ENCODE measurements at places on chromosomes 13 and 19. TPM values are rescaled to one million over a fixed set of nuclear protein-coding genes. Genes with fewer than 3 reads are reported as not detected.

Gene RGS9BP
- total RNA-seq = 0.16 TPM

Gene PPP1R13L
- 12.4 TPM for total RNA-seq

Gene MAP3K10
- total RNA-seq = 35.4 TPM

Gene WDR88
- not detected for total RNA-seq

Gene SMAD9
- not detected for total RNA-seq

Gene GARIN5B
- total RNA-seq = not detected

Gene GPR12
- not detected for total RNA-seq

- DNase-seq = no peak
These were observed 8.9 kb upstream of the ZNF560 start for GRCh38 chr19:9507285-9507684.

DNA sequence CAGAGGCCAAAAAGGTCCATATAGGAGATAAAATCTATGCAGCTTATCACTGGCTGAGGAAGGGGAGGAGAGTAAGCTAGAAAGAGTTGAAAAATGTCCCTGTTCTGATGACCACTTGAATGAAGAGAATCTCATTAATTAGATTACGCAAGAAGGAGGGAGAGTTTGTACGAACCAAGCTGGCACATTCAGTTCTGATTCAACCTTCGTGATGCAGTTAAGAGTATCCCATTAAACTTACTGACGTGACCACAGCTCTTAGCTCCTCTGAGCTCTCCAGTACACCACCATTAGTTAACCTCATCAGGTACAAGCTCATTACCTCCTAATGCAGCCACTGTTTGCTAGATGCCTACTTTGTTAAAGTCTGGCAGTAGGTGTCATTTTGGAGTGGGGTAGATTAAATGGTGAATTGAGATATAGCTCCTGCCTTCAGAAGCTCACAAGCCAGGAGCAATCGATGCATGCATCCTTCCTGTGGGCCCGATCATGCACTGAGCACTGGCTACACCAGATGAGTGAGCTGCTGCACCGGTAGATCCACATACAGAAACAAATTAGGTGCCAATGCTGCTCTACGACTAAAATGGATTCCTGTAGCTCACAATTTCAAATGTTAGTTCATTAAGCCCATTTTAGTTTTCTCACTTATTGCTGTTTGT lies 458.3 kb downstream of the COG6 start:
- DNase-seq = no peak

DNA sequence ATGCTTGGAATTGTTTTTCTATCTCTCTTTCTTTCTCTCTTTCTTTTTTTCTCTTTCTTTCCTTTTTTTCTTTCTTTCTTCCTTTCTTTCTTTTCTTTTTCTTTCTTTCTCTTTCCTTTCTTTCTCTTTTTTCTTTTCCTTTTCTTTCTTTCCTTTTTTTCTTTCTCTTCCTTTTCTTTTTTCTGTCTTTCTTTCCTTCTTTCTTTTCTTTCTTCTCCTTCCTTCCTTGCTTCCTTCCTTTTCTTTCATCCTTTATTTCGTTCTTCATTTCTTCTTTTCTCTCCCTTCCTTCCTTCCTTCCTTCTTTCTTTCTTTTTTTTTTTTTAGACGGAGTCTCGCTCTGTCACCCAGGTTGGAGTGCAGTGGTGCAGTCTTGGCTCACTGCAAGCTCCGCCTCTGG lies 1.9 kb upstream of the MEX3D start:
- DNase-seq = no peak

GRCh38 chr13:48680756-48681392 lies 27.1 kb downstream of the CYSLTR2 start:
- no peak for DNase-seq

- DNase-seq = no peak
These were observed 12.7 kb upstream of the EFNB2 start for GRCh38 chr13:106548064-106548696.

- DNase-seq = no peak
These were observed 236.7 kb upstream of the IPO5 start for GRCh38 chr13:97716746-97717145.

DNA sequence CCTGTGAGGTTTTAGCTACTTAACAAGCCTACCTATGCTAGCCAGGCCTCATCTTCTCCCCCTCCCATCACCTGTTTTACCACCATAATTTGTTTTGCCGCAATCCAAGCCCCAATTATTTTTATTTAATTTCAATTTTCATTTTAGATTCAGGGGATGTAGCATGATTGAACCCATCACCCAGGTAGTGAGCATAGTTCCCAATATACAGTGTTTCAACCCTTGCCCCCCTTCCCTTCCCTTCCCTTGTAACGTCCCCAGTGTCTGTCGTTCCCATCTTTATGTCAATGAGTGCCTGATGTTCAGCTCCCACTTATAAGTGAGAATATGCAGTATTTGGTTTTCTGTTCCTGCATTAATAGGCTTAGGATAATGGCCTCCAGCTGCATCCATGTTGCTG lies 885.0 kb downstream of the UQCRFS1 start:
- no peak for DNase-seq

- no peak for DNase-seq
These were observed at the start of gene CDC42EP5 for GRCh38 chr19:54473071-54473891. Gene CDC42EP5, minus strand, starts transcription at chr19:54473296. Its CDS starts 7,749 bp downstream, at chr19:54465547.

DNA sequence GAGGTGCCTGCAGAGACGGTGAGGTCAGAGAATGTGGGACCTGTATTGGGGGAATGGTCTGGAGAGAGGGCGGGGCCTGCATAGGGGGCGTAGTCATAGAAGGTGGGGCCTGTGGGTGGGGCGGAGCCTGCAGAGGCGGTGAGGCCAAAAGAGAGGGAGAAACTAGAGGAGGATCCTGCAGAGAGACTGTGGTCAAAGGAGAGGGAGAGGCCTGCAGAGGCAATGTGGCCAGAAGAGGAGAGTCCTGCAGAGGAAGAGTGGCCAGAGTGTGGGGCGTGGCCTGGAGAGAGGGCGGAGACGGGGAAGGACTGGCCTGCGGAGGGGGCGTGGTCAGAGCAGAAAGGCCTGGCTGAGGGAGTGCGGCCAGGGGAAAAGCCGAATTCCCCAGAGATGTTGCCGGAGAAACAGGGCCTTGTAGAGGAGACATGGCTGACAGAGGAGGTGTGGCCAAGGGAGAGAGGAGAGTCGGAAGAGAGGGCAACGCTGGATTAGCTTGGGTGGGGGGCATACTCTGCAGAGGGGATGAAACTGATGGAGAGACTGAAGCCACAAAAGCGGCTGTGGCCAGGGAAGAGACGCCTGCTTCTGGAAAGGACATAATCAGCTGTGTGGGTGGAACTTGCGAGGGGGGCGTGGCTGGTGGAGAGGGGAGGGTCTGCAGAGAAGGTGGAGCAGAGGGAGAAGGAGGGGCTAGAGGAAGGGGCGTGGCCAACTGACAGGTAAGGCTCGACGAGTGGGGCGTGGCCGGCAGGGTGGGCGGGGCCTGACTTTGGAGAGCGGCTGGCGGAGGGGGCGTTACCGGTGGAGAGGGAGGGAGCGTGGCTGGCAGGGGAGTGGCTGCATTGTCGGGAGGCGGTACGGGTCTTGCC lies 2.5 kb downstream of the PRR36 start:
- peak; percentile 89 for DNase-seq

GRCh38 chr13:51707461-51707860 lies 96.5 kb downstream of the DHRS12 start:
- no peak for DNase-seq

DNA sequence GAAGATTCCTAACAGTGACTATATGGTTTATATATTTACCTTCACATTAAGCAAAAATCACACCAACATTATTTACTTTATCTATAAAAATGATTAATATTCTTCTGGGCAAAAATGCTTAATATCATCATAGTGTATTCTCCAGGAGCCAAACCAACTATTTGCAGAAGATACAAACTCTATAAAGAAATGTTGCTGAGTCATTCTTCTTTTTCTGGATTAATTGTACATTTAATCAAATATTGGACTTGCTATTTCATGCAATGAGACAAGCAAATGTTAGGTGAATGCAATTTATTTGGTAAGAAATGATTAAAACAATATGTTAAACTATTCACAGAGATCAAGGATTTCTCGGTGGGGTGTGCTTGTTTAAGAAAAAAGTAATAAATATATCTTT lies 1075.8 kb downstream of the PCDH9 start:
- DNase-seq = no peak

GRCh38 chr13:67048821-67049150 lies 181.3 kb downstream of the PCDH9 start:
- no peak for DNase-seq

DNA sequence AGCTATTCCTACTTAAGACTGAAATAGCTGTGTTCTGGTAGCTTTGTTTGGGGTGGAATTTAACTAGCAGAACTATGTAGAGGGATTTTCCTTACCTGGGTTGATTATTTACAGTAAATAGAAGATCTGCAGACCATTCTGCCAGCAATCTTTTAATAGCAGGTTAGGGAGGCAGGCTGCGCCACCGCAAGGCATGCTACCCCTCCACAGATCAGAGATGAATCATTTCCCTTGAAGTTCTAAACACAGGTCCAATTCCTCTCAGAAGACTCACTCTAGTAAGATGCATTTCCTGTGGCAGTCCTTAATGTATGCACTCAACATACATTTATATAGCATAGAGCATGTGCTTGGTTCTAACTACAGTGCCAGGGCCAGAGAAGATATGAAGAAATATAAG lies 109.0 kb downstream of the TNFRSF19 start:
- DNase-seq = no peak

DNA sequence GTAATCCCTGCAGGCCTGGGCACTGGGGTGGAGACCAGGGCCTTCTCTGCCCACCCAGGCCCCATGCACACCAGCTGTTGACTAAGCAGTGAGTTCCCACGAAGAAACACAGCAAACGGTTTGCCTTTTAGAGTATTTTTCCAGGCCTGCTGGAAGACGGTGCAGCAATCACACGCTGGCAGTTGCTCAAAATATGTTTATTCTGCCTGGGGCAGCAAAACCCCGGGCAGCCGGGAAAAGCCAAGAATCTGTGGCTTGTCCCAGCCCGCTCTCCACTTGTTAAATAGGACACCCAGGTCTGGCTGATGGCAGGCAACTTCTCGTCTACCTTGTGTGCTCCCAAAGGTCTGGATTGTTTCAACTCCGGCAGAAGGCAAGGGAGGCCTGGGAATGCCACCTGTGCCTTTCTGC lies 40.8 kb downstream of the GGACT start:
- no peak for DNase-seq

DNA sequence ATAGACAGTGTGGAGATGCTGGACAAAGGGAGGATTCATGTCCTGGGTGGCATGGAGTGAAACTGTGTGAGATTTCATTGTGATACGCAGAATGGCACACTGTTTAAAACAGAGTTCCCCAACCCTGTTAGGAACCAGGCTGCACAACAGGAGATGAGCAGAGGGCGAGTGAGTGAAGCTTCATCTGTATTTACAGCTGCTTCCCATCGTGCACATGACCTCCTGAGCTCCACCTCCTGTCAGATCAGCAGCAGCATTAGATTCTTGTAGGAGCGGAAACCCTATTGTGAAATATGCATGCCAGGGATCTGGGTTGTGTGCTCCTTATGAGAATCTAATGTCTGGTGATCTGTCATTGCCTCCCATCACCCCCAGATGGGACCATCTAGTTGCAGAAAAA lies 72.5 kb downstream of the RAP2A start:
- DNase-seq = no peak

DNA sequence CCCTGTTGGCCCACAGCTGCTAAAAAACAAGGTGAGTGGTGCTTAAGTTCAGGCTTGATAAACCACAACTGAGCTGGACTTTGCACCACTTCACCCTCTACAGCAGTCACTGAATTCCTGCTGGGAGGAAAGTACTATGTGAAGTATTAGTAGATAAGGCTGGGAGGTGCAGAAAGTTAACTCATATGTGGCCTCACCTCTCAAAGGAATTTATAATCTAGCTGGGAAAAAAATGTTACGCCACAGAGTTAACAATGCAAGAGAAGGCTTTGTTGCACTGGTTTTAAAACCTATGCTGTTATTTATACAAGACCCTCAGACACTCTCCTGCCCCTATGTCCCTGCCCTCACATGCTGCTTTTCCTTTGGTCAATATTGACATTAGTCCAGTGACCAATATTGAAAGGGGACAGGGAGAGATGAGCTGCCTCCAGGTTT lies 60.9 kb downstream of the LIG4 start:
- DNase-seq = no peak

- DNase-seq = peak; percentile 54
These were observed 15.9 kb downstream of the TICAM1 start for GRCh38 chr19:4815426-4816201.

GRCh38 chr19:5116292-5116691 lies 147.4 kb downstream of the KDM4B start:
- DNase-seq = no peak

DNA sequence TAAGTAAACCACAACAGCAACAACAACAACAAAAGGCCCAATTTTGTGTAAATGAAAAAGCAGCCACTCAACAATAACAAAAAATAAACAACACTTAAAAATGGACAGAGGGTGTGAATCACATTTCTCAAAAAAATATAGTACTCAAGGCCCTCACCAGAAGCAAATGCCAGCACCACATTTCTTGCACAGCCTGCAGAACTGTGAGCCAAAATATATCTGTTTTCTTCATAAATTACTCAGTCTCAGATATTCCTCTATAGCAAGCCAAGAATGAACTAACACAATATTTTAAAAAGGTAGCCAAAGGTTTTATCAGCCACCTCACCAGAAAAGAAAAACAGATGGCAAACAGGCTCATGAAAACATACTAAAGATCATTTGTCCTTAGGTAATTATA lies 3.9 kb upstream of the CD33 start:
- DNase-seq = no peak

DNA sequence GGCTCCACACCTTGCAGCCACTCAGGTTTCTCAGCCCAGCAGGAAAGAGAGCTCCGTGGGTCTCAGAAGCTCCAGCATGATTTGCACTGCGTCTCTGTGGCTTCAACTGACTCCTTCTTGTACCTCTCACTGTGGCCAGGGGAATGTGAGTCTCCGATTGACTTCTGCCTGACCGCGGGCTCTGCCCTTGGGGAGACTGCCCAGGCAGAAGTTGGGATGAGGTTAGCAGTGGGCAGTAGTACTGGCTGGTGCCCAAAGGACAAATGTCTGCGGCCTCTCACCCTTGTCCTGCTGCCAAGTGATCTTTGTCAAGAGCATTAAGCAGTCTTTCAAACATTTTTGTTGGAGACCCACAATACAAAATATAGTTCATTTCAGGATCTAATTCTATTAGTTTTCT lies 34.4 kb upstream of the FXYD3 start:
- DNase-seq = no peak

DNA sequence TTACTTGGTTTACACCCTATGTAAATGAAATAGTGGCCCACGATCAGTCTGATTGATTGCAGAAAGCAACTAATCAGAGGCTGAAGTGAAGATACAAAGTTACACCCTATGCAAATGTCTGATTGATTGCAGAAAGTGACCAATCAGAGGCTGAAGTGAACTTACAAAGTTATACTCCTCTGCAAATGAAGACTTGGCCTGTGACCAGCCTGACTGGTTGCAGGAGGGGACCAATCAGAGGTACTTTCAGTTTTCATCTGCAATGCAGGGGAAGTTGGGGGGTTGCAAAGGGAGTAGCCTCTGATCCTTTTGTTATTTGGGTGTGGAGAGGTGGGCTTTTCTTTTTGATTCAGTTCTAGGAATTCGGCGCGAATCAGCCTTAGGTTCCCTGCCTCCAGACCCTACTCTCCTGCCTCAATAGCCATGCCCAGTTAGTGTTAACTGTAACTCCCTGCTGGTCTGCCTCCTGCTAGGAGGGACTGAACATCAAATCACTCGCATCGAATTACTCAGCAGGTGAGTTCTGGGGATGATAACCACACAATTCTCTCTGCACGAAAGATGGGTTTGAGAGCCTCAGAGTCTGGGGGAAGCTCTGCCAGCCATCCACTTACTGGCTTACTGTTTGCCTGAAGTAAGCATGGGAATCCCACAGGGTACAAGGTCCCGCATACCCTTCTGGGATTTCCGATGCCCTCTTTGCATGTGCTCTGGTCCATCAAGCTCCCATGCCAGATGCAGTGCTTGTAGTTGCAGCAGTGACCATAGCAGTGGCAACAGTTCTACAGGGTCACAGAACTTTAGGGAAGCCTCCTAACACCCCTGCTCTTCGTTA lies 7.5 kb downstream of the ARL11 start:
- DNase-seq = no peak
